ENCODE measurements at places on chromosomes 5 and 9. TPM values are rescaled to one million over a fixed set of nuclear protein-coding genes. Genes with fewer than 3 reads are reported as not detected.

TRIM32 gene
- total RNA-seq, result 17.0 TPM

GRXCR2 gene
- not detected for total RNA-seq

TNC gene
- total RNA-seq, result 24.8 TPM

CXCL14 gene
- 0.29 TPM for total RNA-seq

ZNF189 gene
- total RNA-seq, result 10.5 TPM

GRM6 gene
- total RNA-seq, result not detected

KIF12 gene
- total RNA-seq, result not detected

GRIA1 gene
- 3.4 TPM for total RNA-seq

SPATA31D4 gene
- total RNA-seq, result not detected

GFI1B gene
- not detected for total RNA-seq

PLCXD3 gene
- 5.7 TPM for total RNA-seq

PKD2L2 gene
- not detected for total RNA-seq

CCDC171 gene
- total RNA-seq, result 2.1 TPM

NR5A1 gene
- total RNA-seq, result not detected

PCDHGC4 gene
- 0.58 TPM for total RNA-seq

RETREG1 gene
- not detected for total RNA-seq

PHF24 gene
- not detected for total RNA-seq

IRX2 gene
- 1.4 TPM for total RNA-seq

ARL14EPL gene
- 0.29 TPM for total RNA-seq

CTXN3 gene
- total RNA-seq, result not detected

PCDH1 gene
- total RNA-seq, result not detected

ASTN2 gene
- 4.9 TPM for total RNA-seq

POU4F3 gene
- not detected for total RNA-seq

ASPN gene
- 2.1 TPM for total RNA-seq

PCDHGB6 gene
- total RNA-seq, result 0.89 TPM

SVEP1 gene
- total RNA-seq, result 11.3 TPM

STPG3 gene
- total RNA-seq, result not detected

MCTP1 gene
- total RNA-seq, result 7.2 TPM

TSSK1B gene
- not detected for total RNA-seq

SPINK7 gene
- total RNA-seq, result not detected

C9orf153 gene
- not detected for total RNA-seq

SLC46A2 gene
- total RNA-seq, result not detected

PHF2 gene
- total RNA-seq, result 7.8 TPM

PCDHGA3 gene
- not detected for total RNA-seq

UGT3A2 gene
- not detected for total RNA-seq
